AG09319 (cell line): ENCODE measurements at places on chromosomes 12 and 14.

DNA sequence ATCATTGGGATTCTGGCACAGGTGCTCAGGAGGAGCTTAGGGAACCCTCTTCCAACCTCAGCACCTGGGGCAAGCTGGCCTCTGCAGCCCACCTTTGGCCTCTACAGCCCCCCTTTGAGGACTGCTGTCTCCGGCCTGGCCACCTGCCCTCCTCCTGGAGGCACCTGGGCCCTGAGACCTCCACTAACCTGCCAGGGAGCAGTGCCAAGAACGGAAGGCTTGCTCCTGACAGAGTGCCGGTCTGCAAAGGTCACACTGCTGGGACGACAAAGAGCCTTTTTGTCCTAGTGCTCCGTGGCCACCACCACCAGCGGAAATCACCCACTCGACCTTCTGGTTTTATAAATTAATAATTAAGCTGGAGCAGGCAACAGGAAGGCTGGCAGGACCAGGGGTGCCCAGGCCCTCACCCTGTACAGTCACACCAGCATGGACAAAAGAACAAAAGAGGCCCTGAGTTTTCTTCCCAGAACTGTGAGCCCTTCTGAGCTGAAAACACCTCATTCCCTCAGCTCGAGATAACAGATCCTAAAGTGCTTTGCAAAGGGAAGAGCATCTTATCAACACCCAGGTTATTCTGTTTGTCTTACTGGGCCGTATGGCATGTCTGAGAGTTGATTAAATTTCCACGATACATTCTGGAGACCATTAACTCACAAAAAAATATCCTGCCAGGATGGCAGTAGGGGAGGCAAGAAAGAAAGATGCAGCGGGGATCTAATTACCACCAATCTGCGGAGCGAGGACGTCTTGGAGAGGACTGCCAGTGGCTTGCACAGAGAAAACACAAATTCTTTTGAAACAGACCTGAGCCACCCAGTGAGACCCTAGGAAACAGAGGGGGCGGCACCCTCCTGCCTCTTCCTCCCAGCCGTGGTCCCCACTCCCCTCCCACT, 8.2 kb downstream of the TESC start:
- DNase-seq = no peak

GRCh38 chr12:80713419-80713818, 3.3 kb upstream of the MYF5 start:
- no peak for DNase-seq

DNA sequence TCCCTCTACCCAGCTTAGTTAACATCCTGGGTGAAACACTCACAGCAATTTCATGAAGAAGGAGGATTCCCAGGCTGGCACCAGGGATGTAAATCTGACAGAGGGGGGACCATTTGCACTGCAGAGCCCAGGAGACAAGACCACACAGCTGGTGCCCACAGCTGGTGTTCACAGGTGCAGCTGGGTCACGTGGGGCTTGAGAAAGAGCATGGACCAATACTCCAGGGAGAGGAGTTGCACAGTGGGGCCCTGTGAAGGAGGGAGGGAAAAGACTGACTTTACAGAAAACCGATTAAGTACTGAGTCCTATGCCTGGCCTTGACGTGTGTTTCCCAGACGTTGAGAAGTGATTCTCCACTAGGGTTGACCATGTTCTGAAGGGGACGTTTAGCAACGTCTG, 1316.7 kb upstream of the TMEM132C start:
- DNase-seq = no peak

DNA sequence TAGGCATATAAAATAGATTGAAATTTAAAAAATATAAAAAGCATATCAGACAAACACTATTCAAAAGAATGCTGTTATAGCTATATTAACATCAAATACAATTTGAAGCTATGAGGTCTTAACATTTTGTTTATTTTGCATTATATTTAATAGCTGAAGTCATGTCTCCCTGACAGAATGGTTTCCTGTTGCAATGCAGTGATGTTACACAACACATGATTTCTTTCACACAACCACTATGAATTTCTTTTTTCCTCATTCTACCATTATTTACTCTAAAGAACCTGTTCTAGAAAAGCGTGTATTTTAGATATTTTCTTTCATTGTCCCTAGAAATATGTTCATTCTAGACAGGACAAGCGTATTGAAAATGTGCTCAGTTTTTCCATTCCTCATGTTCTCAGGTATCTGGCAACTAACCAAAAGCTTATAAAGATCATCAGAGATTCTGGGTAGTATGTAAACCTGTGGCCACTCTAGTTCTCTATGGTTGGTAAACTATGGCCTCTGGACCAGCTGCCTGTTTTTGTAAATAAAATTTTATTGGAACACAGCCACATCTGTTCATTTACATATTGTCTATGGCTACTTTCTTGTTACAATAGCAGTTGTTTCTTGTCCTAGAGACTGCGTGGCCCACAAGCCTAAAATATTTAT, 183.8 kb downstream of the FOXA1 start:
- no peak for DNase-seq

- no peak for DNase-seq
Observed at GRCh38 chr14:93322929-93323599, 9.8 kb downstream of the BTBD7 start.

GRCh38 chr14:76045773-76046172, 60.2 kb downstream of the IFT43 start:
- no peak for DNase-seq

DNA sequence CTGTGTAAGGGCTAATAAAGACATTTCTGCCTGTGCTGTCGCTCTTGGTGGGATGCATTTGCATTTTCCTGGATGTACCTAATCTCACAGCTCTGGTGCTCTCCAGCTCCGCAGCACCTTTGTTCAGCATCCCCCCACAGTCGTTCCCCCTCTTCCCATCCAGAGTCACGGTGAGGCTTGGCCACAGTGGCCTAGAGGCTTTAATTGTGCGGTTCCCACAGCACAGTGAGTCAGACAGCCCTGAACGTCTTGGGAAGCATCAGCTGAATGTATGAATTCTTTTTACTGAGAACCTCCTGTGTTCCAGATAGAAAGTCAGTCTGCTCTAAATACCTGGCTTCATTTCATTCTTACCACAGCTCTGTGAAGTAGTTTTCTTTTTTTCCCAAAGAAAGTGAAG, 28.7 kb downstream of the MLXIP start:
- DNase-seq = no peak

- no peak for DNase-seq
Observed at GRCh38 chr12:123713398-123713797, 1.2 kb downstream of the ATP6V0A2 start.

- peak; percentile 39 for DNase-seq
Observed at GRCh38 chr12:49974231-49974675, 1.5 kb downstream of the AQP6 start.

- DNase-seq = no peak
Observed at GRCh38 chr12:11763760-11764520, 114.5 kb downstream of the ETV6 start.

DNA sequence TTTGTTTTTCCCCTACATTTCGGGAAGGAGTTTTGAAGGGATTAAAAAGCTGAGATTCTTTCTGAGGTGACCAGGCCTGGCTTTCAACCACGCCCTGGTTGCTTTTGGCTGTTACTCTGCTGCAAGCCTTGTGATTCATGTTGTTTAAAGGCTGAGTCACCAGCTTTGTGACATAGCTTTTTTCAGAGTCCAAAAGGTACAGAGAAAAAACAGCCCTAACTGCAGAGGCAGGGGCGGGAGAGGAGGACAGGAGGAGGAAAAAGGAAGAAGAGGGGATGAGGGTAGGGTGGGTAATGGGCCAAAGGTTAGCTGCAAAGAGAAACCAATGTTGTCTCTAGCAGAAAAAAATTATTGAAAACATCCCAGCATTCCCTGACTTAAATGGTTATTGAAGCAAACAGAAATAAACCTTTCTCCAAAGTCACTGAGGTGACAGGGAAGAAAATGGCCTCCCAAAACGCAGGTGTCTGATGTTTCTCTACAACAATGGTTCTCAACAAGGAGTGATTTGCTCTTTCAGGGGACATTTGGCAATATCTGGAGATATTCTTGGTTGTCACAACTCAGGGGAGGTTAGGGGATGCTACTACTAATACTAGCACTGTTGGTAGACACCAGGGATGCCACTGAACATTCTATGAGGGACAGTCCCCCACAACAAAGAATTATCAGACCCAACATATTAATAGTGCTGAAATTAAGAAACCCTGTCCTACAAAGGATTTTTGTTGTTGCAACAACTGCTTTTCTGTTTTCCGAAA, 2.1 kb upstream of the UBC start:
- DNase-seq = no peak

- peak; percentile 67 for DNase-seq
Observed at GRCh38 chr12:109469517-109469916, 7.6 kb downstream of the KCTD10 start.

DNA sequence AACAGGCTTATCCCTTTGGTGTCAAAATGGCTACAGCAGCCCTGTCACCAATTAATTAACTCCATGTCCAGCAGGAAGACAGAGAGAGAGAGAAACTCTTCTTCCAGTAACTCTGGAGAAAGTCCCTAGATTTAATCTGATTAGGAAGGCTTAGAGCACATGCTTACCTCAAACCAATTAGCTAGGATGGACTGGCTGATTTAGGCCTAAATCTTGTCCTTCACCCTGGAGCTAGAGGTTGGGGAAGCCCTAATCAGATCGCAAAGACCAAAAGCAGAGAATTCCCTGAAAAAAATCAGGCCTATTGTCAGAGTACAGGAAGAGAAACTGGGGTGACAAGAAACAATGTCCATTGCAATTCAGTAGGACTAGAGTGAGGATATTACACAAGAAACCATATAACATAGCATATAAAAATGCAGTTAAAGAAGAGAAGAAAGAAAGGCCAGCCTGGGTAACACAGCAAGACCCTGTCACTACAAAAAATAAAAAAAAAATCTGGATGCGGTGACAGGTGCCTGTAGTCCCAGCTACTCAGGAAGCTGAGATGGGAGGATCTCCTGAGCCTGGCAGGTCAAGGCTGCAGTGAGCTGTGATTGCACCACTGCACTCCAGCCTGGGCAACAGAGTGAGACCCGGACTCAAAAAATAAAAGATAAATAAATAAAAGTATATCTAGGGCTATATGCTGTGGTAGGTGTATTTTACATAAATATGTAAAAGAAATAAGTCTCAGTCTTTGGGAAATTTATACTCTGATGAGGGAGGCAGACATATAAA, 34.9 kb upstream of the TUBA1A start:
- DNase-seq = no peak

GRCh38 chr12:132238884-132239283, 90.5 kb downstream of the GALNT9 start:
- DNase-seq = no peak

GRCh38 chr14:67998834-67999233, 179.3 kb downstream of the RAD51B start:
- no peak for DNase-seq

- DNase-seq = no peak
Observed at GRCh38 chr12:54160769-54161480, 27.9 kb downstream of the SMUG1 start.

DNA sequence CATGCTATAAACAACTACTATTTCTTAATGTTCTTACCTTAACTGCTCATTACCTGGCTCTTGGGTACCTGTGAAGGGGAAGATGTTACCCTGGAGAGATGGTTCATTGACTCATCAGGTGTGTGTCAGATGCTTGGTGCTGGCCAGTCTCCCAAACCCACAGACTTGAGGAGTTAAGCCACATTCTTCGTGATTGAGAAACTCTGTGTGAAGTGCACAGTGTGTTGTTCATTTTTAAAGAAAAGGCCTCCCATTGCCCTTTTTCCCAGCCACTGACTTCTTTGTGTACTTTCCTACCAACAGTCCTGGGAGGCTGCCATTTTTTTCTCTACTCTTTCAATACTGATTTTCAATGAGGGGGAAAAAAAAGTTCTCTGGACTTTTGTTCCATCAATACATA, 3.2 kb downstream of the MGST1 start:
- peak; percentile 86 for DNase-seq

GRCh38 chr14:103518422-103519042, 4.1 kb downstream of the CKB start:
- no peak for DNase-seq

- no peak for DNase-seq
Observed at GRCh38 chr12:9135903-9136310, 20.2 kb upstream of the A2M start.

DNA sequence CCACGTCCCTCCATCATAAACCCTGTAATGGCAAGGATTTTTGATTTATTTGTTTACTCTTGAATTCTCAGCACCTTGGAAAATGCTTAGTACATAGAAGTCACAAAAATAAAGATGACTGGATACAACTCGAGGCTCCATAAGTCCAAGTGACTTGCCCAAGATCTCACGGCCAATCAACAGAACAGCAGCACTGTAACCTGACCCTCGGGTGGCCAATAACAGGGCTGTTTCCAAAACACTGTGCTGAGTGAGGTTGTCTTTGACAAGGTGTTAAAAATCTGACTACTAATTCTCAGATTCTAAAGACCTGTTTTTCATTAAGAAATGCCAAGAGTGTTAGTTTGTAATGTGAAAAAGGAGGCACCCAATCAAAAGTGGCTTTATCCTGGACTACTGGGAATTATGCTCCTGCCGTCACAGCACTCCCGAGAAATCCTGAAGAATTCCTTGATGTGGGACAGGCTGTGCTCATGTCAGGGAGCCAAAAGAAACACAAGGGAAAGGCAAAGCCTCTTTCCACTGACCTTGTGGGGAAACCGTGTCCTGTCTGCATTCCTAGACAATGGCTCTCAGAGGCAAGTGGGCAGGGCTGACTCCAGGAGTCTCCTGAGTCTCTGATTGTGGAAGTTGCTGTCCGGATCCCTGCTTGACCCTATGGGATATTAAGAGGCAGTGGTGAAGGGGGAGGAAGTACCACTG, 204.7 kb upstream of the PELI2 start:
- DNase-seq = no peak

GRCh38 chr14:73896521-73896920, 9.9 kb downstream of the ZNF410 start:
- DNase-seq = no peak

- no peak for DNase-seq
Observed at GRCh38 chr14:45144658-45145057, 8.9 kb downstream of the FANCM start.

GRCh38 chr12:64147011-64147631, 75.0 kb downstream of the KICS2 start:
- no peak for DNase-seq

DNA sequence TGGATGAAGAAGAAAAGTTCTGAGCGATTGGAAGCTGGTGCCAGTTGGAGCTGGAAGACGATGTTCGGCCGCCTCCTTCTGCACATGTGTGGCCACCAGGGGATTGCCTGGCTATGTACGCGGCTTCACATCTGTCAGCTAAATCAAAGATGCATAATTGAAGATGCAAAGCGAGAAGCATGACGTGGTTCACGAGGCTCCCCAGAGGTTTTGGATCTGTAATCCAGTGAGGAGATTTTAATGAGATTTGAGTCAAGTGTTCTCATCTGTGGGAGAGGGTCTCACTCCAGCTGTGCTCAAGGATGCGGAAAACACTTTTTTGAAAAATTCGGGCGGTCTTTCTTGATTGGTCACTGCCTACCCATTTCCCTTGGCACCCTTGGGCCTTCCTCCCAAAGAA, 94.6 kb downstream of the PAX9 start:
- no peak for DNase-seq
